ENCODE measurements at places on chromosomes 13 and 19.
A peak's percentile ranks its signal among the peaks of the same experiment; 100 is the strongest.

GRCh38 chr19:34135054-34135800 lies 37.1 kb upstream of the LSM14A start:
- no peak for DNase-seq

DNA sequence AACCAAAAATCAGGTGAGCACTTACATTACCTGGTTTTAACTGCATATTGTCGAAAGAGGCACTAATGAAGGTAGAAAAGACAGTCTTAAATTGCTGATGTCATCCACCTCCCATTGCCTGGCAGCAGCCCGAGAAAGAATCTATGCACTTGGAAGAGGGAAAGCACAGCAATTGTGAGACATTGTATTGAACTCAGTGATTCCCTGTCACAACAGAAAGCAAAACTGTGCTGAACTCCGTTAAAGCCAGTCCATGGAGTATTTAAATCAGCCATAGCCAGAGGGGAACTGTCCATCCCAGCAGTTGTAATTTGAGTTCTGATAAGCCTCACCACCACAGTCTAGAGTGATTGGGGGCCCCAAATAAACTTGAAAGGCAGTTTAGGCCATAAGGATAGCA lies 466.6 kb upstream of the PCDH9 start:
- DNase-seq = no peak

DNA sequence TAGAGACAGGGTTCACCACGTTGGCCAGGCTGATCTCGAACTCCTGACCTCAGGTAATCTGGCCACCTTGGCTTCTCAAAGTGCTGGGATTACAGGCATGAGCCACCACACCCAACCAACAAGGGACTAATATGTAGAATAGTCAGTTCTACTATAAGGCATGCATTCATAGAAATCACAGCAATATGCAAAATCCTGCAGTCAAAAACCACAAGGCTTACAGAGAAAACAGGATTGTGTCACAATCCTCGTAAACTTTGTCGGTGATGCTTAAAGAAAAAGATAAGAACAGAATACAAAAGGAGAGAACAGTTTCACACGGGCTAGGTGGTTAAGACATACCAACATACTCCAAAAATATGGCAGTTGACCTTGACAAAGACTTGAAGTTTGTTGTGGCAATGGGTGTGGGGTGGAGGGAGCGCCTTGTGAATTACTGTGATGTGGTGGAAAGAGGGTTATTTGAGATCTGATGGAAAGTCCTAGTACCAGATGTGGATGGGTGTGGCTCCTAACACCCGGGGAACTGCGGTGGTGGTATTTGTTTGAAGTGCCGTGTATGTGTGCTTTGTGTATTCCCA lies 12.4 kb downstream of the NOSIP start:
- no peak for DNase-seq

GRCh38 chr13:44312834-44313551 lies 60.6 kb upstream of the SERP2 start:
- no peak for DNase-seq

- no peak for DNase-seq
Measured at GRCh38 chr13:46662690-46663089, 109.7 kb downstream of the LRCH1 start.

- DNase-seq = no peak
Measured at GRCh38 chr13:89660752-89661151, 1686.7 kb upstream of the MIR17HG start.

DNA sequence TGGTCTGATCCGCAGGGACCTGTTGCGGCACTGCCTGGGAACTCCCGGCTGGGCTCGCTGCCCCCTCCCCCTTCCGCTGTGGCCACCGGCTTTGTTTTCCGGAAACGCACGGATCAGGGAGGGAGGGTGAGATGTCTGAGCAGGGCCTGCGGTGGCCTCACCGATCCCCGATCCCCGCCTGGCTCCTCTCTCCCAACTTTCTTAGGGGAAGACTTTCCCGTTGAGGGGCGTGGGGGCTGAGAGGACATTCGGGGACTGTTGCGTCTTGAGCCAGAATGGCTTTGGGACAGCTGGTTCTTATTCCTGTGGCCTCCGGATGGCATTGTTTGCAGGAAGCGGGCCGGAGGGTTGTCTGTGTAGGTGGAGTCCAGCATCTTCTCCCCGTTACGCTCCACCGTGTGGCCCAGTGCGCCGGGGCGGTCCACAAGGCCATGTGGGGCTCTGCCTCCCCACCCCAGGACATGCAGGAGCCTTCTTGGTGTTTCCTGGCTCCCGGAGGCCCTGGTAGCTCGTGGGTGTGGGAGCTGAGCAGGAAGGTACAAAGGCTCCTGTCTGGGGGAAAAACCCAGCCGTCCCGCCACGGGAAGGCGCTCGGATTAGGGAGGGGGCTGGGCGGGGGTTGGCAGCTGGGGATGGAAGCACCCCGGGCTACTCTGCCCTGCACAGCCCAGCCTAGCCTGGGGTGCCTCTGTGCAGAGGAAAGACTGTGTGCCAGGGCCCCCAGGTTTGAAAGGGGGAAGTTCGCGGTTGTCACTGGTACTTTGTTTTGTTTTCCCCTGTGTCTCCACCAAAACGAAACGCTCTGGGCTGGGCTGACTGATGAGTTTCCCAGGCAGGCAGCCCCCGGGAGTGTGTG lies 1.3 kb downstream of the CSNK1G2 start:
- peak; percentile 88 for DNase-seq

GRCh38 chr13:37011788-37012187 lies 11.2 kb downstream of the EXOSC8 start:
- DNase-seq = no peak

DNA sequence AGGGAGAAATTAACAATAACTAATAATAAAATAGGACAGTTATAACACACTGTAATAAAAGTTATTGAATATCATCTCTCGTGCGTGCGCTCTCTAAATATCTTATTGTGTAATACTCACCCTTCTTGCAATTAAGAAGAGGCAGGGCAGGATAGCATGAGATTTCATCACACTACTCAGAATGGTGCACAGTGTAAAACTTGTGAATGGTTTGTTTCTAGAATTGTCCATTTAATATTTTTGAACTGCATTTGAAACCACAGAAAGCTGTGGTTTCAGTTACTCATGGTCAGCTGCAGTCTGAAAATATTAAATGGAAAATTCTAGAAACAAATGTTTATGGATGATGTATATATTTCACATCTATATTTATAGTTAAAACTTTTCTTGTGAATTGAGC lies 161.1 kb downstream of the DCT start:
- DNase-seq = no peak

- DNase-seq = peak; percentile 93
Measured at GRCh38 chr19:17405250-17406045, at the start of gene BST2. BST2 (minus strand) TSS chr19:17405630; CDS start chr19:17405575, 55 bp downstream.

GRCh38 chr13:47005756-47006414 lies 109.0 kb upstream of the HTR2A start:
- DNase-seq = no peak

- DNase-seq = no peak
Measured at GRCh38 chr19:1807695-1808394, 4.2 kb downstream of the ATP8B3 start.

- no peak for DNase-seq
Measured at GRCh38 chr19:42086770-42087550, 11.0 kb downstream of the ZNF574 start.

DNA sequence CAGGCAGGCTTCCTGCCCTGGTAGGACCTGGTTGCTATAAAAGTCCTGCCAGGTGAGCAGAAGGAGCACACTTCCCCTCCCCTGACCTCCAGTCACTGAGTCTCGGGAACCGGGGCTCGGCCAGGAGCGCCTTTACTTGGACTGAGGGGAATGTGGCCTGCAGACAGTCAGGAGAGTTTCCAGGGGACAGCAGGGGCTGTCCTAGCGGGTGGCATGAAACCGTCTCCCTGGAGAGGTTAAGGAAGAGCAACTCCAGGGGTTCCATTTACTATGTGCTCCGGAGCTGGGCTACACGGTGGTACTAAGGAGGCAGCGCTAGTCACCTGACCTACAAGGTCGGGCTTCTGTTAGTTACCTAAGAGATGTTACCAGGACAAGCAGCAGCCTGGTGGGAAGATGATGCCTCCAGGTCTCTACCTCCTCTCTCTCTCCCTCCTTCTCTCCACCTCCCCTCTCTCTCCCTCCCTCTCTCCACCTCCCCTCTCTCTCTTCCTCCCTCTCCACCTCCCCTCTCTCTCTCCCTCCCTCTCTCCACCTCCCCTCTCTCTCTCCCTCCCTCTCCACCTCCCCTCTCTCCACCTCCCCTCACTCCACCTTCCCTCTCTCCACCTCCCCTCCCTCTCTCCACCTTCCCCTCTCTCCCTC lies 4.1 kb upstream of the CNOT3 start:
- DNase-seq = peak; percentile 72

- DNase-seq = no peak
Measured at GRCh38 chr13:28250542-28250941, 112.2 kb downstream of the PAN3 start.

DNA sequence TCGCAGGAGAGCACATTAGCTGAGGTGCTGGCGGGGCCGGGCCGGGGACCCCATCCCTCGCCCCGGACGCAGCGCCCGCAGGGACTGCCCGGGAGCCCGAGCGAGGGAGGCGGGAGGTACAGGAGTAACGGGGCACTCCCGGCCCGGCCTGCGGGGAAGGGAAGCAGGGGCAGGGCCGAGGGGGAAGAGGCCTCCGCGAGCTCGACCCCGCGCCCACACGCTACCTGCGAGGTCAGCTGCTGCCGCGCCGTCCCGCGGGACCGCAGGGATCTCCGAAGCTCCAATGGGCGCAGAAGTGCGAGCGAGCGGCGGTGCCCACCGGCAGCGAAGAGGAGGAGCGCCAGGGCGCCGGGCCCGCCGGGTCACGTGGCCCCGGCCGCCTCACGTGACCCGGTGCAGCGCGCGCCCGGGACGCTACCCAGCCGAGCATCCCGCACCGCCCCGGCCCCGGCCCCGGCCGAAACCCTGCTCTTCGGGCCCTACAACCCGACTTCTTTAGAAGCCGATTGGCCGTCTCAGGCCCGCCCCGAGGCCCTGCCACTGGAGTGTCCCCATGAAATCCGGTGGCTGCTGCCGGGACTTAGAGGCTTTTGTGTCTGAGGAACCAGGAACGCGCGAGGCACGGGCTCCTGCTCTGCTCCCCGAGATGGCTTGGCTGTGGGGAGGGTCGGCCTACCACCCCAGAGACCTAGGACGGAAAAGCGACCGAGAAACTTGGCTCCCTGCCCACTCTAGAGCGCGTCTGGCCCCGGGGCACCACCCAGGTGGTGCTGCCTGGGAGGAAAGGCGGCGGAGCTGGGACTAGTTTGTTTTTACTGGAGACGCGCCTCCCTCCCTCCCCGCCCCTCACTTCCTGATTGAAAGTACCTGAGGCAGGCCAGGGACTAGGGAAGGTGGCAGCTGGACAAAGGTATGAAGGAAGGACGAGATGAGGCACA lies at the start of gene RCBTB1:
TSS of gene RCBTB1 (minus strand) at position 339 of the 938 bp plus-strand sequence. CDS start 18,279 bp downstream, outside the sequence.
- peak; percentile 60 for DNase-seq

- DNase-seq = no peak
Measured at GRCh38 chr19:39542206-39542605, 2.2 kb upstream of the EID2 start.

GRCh38 chr13:51416107-51416506 lies 36.7 kb downstream of the INTS6 start:
- DNase-seq = no peak

DNA sequence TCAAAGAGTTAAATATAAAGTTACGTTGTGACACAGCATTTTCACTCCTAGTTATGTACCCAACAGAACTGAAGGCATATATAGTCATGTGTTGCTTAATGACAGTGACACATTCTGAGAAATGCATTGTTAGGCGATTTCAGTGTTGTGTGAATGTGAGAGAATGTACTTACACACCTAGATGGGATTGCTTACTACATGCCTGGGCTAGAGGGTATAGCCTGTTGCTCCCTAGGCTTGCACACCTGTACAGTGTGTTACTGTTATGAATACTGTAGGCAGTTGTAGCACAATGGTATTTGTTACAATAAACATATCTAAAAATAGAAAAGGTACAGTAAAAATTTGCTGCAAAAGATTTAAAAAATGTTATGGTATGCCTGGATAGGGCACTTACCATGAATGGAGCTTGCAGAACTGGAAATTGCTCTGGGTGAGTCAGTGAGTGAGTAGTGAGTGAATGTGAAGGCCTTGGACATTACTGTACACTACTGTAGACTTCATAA lies 89.2 kb downstream of the DHRS12 start:
- no peak for DNase-seq

DNA sequence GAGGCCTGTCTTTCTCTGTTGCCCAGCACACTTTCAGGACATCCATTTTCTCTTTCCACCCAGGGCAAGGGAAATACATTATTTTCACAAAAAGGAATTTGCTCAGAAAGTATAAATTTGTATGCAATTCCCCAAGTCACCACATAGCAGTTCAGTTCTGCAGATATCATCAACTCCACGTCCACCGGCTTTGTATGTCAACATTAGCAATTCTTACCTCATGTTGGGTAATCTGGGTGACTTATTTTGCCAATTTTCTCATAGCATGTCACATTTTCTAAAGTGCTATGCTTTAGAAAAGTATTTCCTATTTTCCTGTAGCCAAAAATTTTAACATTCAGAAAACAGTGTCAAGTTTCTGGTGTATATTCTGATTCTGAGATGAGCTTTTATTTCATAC lies 501.8 kb downstream of the EFNB2 start:
- no peak for DNase-seq

GRCh38 chr19:4811328-4812131 lies 20.0 kb downstream of the TICAM1 start:
- DNase-seq = peak; percentile 83

DNA sequence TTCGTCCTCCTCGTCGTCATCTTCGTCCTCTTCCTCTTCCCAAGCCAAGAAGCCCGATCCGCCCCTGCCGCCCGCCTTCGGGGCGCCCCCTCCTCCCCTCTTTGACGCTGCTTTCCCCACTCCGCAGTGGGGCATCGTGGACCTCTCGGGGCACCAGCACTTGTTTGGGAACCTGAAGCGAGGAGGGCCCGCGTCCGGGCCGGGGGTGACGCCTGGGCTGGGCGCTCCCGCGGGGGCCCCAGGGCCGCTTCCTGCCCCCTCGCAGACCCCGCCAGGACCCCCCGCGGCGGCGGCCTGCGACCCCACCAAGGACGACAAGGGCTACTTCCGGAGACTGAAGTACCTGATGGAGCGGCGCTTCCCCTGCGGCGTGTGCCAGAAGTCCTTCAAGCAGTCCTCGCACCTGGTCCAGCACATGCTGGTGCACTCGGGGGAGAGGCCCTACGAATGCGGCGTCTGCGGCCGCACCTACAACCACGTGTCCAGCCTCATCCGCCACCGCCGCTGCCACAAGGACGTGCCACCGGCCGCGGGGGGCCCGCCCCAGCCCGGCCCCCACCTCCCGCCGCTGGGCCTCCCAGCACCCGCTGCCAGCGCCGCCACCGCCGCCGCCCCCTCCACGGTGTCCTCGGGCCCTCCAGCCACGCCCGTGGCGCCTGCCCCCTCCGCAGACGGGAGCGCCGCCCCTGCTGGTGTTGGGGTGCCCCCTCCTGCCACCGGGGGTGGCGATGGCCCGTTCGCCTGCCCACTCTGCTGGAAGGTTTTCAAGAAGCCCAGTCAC lies 8.7 kb downstream of the ZNF865 start:
- DNase-seq = no peak

- DNase-seq = no peak
Measured at GRCh38 chr13:33838647-33839046, 20.7 kb downstream of the RFC3 start.

- no peak for DNase-seq
Measured at GRCh38 chr13:106533943-106534638, 1.4 kb downstream of the EFNB2 start.

GRCh38 chr13:53622456-53622855 lies 593.8 kb downstream of the OLFM4 start:
- no peak for DNase-seq

GRCh38 chr19:39263912-39264305 lies 4.3 kb upstream of the IFNL2 start:
- no peak for DNase-seq

GRCh38 chr13:104577071-104577815 lies 1511.0 kb upstream of the SLC10A2 start:
- DNase-seq = no peak
